ENCODE measurements at places on chromosomes 11 and 22. TPM values are rescaled to one million over a fixed set of nuclear protein-coding genes. Genes with fewer than 3 reads are reported as not detected.

TREH gene
- polyA plus RNA-seq = not detected

NCF4 gene
- 121 TPM for polyA plus RNA-seq

KCNJ11 gene
- 0.80 TPM for polyA plus RNA-seq

PLEKHB1 gene
- polyA plus RNA-seq = 50.3 TPM

ADSL gene
- polyA plus RNA-seq = 44.5 TPM

CCT8L2 gene
- not detected for polyA plus RNA-seq

PLAAT3 gene
- polyA plus RNA-seq = 6.5 TPM

HYLS1 gene
- polyA plus RNA-seq = 12.5 TPM

OR52I2 gene
- polyA plus RNA-seq = not detected

STK33 gene
- 1.4 TPM for polyA plus RNA-seq

ME3 gene
- polyA plus RNA-seq = not detected

Data from IgD-negative memory B cell (primary cell).